ENCODE measurements at places on chromosomes 3 and 15. TPM values are rescaled to one million over a fixed set of nuclear protein-coding genes. Genes with fewer than 3 reads are reported as not detected.

GRCh38 chr3:59101231-59101736, 51.5 kb upstream of the CFAP20DC start:
- no peak for DNase-seq
- H3K27ac ChIP-seq: no peak overlapping the region
- H3K27me3 ChIP-seq: peaks cover 18% of the 10 kb centered on the region

GRCh38 chr3:138748190-138748589, 86.5 kb downstream of the PIK3CB start:
- no peaks in the 10 kb centered on the region for H3K4me1 ChIP-seq
- DNase-seq: no peak
- H3K4me3 ChIP-seq: no peak overlapping the region
- peaks cover 9% of the 10 kb centered on the region for H3K36me3 ChIP-seq

DNA sequence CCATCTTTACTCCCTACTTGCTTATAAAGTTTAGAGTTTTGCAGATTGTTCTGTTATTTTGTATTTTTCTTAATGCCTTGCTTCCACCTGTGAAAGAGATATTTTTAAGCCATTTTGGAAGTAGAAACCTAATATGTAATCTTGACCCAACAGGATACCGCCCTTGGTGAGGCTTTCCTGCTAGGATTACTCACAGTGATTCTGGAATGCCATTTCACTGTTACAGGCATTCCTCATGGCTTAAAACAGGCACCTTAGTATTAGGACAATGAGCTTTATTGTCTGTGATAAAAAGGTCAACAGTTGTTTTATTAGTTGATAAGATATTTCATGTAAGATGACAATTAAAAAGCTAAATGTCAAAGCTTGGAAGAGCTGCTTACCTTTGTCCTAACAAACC, 58.2 kb downstream of the PHLDB2 start:
- no peak for DNase-seq
- H3K36me3 ChIP-seq: peaks cover 4% of the 10 kb centered on the region
- H3K4me1 ChIP-seq: no peaks in the 10 kb centered on the region
- H3K27me3 ChIP-seq: no peaks in the 10 kb centered on the region
- no peak overlapping the region for H3K4me3 ChIP-seq
- no peak overlapping the region for H3K27ac ChIP-seq

DNA sequence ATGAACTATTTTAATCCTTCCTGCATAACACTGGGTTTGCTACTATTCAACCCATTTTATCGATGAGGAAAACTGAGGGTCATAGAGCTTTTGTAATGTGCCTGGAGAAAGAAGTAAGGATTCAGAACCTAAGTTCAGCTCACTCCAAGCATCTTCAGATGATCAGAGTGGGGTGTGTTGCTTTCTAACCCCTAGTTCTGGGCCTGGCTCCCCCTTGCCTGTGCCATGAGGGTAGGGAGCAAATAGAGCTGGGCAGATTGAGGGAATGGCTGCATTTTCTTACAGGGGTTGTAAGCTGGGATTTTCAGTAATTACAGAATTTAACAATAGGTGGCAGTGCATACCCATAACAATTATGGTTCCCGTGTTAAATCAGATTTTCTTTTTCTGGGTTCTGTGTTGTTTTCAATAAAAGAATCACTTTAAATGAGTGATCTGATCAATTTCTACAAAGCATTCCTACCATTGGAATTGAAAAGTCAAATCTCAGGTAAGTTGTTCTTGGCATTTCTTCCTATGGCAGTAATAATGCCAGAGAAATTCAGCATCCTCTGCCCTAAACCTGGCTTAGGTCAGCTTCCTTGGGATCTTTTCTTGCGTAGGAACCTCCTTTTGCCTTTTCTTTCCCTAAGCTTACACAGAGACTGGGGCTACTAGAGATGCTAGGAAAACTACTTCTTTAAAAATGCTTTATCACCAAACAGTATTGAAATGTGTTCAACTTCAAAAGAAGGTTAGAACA, 103.8 kb upstream of the IL12A start:
- peaks cover 3% of the 10 kb centered on the region for H3K27me3 ChIP-seq
- H3K4me1 ChIP-seq: no peaks in the 10 kb centered on the region
- H3K4me3 ChIP-seq: no peak overlapping the region
- H3K36me3 ChIP-seq: no peaks in the 10 kb centered on the region
- H3K27ac ChIP-seq: no peak overlapping the region
- no peak for DNase-seq

DNA sequence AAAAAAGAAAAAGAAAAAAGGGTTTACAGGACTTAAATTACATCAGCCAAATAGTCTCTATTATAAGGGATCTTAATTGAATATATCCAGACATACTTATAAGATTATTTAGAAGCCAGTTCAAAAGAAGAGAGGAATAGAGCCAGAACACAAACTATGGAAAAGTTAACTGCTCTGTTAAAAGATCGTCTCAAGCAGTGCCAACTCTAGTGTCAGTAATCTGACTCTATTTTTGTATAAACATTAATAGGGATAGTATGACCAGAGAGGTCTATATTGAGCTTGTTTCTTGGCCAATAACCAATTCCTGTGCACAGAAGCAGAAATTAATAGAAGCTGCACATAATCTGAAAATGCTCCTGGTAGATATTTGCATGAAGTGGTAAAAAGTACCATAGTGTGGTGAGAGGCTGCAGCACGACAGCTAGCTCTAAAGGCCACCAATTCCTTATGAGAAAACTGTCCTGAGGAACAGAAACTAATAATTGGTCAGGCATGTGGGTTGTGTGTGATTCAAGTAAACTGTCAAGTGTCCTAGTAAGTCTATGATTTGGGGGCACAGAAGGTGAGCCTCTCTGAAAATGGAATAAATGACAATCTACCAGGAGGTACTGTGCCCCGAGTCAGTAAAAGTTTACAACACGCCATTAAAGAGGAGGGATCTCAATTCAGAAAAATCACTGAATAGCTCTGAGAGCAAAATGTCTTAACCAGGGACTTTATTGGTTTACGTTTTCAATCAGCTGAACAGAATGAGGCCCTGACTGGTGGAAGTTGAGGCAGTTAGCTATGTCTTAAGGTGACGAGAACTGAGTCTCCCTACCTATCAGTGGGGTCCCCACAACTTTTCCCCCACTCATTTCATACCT, 51.5 kb upstream of the NANOGP8 start:
- no peaks in the 10 kb centered on the region for H3K36me3 ChIP-seq
- no peak overlapping the region for H3K27ac ChIP-seq
- no peaks in the 10 kb centered on the region for H3K4me1 ChIP-seq
- H3K4me3 ChIP-seq: no peak overlapping the region
- H3K27me3 ChIP-seq: peaks cover 3% of the 10 kb centered on the region

- no peaks in the 10 kb centered on the region for H3K36me3 ChIP-seq
- peak; percentile 1 for DNase-seq
- no peaks in the 10 kb centered on the region for H3K4me1 ChIP-seq
- H3K27me3 ChIP-seq: peaks cover 8% of the 10 kb centered on the region
- H3K4me3 ChIP-seq: no peak overlapping the region
These were observed 12.8 kb downstream of the TBC1D21 start for GRCh38 chr15:73885954-73886700.

DNA sequence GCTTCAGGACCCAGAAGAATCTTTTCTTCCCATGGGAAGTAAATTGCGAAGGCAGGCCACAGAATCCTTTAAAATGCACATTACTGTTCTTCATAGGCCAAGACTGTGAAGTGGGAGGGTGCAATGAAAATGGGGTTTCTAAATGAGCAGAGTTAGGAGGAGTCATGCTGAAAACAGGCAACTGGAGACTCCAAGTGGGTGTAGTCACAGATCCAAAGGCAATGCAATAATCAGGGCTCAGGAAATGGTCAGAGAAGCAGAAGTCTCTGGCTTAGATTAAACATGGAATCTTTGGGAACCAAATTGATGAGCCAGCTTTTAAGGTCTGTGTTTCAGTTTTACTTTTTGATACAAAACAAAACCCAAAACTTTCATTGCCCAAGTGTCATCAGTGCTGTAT, 37.6 kb downstream of the HHLA2 start:
- no peak overlapping the region for H3K27ac ChIP-seq
- H3K4me1 ChIP-seq: peaks cover 12% of the 10 kb centered on the region
- H3K27me3 ChIP-seq: no peaks in the 10 kb centered on the region
- no peak for DNase-seq

DNA sequence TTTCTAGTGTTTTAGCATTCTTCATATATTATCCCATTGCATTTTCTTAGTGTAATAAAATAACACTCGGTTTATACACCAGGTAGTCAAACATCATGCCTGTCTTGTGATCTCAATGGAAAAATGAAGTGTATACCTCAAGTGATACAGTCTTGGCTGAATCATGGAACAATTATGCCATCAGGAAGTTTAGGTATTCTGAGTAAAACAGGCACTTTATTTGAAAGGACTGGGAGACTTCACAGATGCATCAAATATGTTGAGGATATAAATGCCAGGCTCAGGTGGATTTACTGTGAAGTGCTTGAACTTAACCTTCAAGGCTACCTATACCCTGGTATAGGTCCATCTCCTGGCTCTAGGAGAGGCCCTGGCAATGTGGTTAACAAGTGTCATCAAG, 8.5 kb downstream of the TGFBR2 start:
- H3K4me3 ChIP-seq: peak overlapping the region; percentile 99
- H3K27me3 ChIP-seq: no peaks in the 10 kb centered on the region
- H3K36me3 ChIP-seq: peaks cover 81% of the 10 kb centered on the region
- peak overlapping the region; percentile 94 for H3K27ac ChIP-seq
- no peak for DNase-seq
- H3K4me1 ChIP-seq: peaks cover 96% of the 10 kb centered on the region

Gene CCRL2
- 1.0 TPM for total RNA-seq

Gene TEX264
- total RNA-seq: 37.4 TPM

Gene TKT
- 320 TPM for total RNA-seq

Gene LMAN1L
- not detected for total RNA-seq

Gene ADAMTS17
- 0.49 TPM for total RNA-seq
